ENCODE measurements at places on chromosomes 16 and 17.

GRCh38 chr17:82129095-82129494 lies 31.1 kb upstream of the FASN start:
- DNase-seq: no peak

DNA sequence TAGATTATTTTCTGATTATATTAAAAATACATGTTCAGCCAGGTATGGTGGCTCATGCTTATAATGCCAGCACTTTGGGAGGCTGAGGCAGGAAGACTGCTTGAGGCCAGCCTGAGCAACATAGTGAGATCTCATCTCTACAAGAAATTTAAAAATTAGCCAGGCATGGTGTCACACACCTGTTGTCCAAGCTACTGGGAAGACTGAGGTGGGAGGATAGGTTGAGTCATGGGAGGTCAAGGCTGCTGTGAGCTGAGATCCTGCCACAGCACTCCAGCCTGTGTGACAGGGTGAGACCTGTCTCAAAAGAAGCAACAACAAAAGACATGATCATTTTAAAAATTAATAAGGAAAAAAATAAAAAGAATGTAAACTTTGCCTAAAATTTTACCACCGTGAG lies 40.7 kb downstream of the PRAC1 start:
- no peak for DNase-seq

DNA sequence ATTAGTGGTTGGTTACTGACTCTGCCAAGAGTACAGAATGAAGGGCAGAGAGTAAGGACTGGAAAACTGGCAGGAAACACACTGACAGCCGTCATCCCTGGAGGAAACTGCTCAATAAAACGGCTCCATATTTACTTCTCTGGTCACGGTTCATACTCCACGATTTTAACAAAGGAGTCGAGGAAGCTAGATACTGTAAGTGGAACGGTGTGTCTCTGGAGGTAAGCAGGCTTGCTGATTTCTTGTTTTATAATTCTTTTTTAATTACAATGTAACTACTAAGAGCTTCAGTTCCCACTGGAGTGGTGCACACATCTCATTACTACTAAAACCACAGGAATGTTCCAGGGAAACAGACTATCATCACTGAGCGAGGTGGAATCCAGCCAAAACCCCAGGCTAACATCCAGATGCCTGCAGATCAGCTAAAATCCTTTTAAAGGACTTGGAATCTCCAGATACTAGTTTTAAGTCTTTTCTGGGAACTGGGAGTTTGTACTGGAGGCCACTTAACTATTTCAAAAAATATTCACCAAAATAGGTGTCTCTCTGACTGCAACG lies 17.8 kb downstream of the SERPINF1 start:
- DNase-seq: peak; percentile 94

GRCh38 chr17:28615260-28615940 lies 1.4 kb upstream of the RSKR start:
- no peak for DNase-seq

DNA sequence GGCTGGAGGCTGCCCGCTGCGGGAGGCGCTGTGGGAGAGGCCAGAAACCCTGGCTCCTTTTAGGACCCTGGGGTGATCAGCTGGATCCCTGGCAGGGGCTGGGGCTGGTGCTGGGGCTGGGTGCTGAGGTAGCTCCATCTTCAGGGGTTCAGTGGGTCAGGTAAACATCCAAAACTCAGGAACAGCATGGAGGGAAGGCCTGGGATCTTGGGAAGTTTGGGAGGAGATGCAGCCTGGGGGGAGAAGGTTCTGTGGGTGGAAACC lies 21.0 kb downstream of the ADGRG5 start:
- no peak for DNase-seq

GRCh38 chr17:62572488-62572887 lies 55.0 kb upstream of the MRC2 start:
- DNase-seq: peak; percentile 30

DNA sequence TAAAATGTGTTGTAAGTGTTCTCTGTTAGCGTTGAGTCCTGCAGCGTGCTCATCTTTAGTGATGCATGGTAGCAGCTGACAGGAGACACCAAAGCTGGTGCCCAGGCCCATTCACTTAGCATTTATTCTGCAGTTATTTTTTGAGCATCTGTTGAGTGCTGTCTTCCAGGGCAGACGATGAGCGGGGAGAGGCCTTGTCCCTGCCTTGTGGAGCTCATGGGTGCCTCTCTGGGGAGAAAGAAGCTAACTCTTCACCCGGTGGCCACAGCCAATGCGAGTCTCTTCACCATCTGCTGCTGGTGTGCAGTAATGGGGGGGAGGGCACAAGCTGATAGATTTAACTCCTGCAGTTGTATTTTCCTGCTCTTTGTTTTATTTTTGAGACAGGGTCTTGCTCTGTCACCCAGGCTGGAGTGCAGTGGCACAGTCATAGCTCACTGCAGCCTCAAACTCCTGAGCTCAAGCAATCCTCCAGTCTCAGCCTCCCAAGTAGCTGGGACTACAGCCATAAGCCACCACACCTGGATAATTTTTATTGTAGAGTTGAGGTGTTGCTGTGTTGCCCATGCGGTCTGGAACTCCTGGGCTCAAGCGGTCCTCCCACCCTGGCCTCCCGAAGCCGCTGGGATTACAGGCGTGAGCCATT lies 30.5 kb downstream of the GPT2 start:
- no peak for DNase-seq

GRCh38 chr17:67421869-67422273 lies 44.8 kb downstream of the PITPNC1 start:
- DNase-seq: peak; percentile 81

- peak; percentile 80 for DNase-seq
These were observed 18.0 kb downstream of the XPO6 start for GRCh38 chr16:28193530-28194423.

DNA sequence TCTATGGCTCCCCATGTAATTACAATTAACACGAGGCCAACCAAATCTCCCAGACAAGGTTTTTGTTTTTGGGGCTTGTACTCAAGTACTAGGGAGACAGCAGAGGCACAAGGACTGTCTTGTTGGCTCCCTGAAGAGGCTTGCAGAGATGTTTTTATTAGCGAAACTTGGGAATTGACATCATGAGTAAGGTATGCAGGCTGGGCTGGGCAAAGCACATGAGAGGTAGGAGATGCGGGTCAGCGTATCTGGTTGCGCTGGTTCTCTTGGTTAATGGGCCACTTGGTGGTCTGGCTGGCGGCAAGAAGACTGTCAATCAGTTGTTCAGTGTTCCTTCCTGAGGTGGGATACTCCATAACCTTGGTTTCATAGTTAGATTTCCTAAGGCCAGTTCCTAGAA lies 28.9 kb downstream of the LCMT1 start:
- DNase-seq: peak; percentile 34

DNA sequence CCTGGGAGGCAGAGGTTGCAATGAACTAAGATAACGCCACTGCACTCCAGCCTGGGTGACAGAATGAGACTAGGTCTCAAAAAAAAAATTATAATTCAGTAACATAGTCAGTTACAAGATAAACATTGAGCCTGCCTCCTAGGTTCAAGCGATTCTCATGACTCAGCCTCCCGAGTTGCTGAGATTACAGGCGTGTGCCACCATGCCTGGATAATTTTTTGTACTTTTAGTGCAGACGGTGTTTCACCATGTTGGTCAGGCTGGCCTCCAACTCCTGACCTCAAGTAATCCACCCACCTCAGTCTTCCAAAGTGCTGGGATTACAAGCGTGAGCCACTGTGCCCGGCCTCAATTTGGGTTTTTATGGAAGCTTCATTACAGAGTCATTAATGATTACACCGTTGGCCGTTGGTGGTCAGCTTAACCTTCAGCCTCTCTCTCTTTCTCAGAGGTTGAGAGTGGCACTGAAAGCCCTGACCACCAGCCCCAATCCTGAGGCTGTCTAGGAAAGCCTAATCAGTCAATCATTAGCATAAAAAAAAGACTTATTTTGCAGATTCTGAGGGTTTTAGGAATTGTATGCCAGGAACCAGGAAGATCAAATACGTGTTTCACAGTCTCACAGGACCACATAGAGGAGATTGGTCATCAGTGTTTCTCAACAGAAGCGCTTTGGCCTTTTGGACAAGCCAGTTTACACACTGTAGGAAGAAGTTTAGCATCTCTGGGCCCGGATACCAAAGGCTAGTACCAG lies 1.3 kb upstream of the LRRC37A3 start:
- DNase-seq: no peak

GRCh38 chr17:27403480-27404005 lies 52.7 kb upstream of the KSR1 start:
- DNase-seq: no peak

GRCh38 chr16:4648917-4649316 lies 24.3 kb downstream of the MGRN1 start:
- DNase-seq: no peak

- no peak for DNase-seq
These were observed 25.6 kb downstream of the MSI2 start for GRCh38 chr17:57281887-57282286.

DNA sequence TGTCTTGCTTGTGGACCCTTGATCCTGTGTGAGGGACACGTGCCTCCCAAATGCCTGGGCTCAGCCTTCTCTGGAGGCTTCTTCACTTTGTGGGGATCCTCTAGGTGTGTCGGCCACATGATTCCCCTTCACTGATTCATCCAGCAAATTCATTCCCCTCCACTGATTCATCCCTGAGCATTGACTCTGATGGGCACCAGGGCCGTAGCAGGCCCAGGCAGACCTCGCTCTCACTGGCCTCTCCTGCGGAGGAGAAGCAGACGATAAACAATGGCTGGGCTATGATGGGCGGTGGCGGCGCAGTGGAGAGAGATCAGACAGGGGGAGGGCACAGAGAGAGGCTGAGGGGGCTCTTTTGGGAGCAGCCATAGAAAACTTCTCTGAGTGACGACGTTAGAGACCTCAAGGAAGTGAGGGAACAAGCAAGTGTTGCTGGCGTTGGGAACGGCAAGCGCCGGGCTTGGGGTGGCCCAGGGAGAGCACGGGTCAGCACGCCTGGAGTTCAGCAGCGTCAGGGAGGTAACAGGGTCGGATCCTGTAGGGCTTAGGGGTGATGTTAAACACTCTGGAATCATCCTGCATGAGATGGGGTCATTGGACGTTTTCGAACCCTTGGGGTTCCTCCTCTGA lies 17.5 kb upstream of the RPTOR start:
- DNase-seq: no peak
